ENCODE measurements at places on chromosomes 3 and 15. TPM values are rescaled to one million over a fixed set of nuclear protein-coding genes. Genes with fewer than 3 reads are reported as not detected.
A peak's percentile ranks its signal among the peaks of the same experiment; 100 is the strongest.

DNA sequence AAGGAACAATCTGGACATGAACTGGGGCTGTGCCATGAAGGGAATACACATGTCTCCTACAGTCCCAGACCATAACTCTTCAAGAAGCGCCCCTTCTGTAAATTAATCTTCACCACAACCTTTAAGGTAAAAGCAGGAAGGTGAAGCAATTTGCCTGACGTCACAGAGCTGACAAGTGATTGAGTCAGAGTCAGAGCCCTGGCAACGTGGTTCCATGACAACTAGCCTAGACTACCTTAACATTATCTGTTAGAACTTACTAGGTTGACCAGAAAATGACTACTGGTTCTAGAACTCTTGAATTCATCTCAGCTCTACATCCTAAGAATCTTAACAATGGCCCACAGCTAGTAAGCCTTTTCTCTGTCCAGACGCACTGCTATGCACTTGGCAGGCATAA is 124.6 kb downstream of the NTRK3 start:
- no peaks in the 10 kb centered on the region for H3K36me3 ChIP-seq
- no peak for DNase-seq
- H3K27ac ChIP-seq: no peak overlapping the region
- H3K27me3 ChIP-seq: peaks cover 20% of the 10 kb centered on the region
- H3K4me3 ChIP-seq: no peak overlapping the region

GRCh38 chr15:66864871-66865281 is 162.8 kb downstream of the SMAD6 start:
- no peak overlapping the region for H3K4me3 ChIP-seq
- DNase-seq: no peak
- H3K27ac ChIP-seq: no peak overlapping the region
- H3K4me1 ChIP-seq: no peaks in the 10 kb centered on the region
- H3K36me3 ChIP-seq: no peaks in the 10 kb centered on the region

DNA sequence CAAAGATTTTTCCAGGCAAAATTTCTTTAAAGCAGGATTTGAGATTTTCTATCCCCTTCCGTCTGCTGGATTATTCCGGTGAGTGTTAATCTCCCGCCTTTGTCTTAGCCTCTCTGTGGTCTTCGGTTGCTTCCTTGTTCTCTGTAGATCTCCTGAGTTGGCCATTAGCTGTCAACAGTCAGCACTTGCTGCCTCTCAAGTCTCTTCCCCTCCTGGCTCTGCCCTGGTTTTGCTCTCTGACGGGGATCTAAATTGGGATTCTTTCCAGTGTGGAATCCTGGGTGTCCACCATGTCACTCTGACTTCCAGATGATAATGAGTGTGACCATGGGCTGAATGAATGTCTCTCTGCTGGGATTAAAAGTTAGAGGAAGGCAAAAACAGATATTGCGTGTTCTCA is 121.5 kb downstream of the IGF1R start:
- H3K4me1 ChIP-seq: peaks cover 76% of the 10 kb centered on the region
- peak overlapping the region; percentile 3 for H3K27ac ChIP-seq
- peak; percentile 29 for DNase-seq
- H3K36me3 ChIP-seq: no peaks in the 10 kb centered on the region
- H3K4me3 ChIP-seq: no peak overlapping the region
- no peaks in the 10 kb centered on the region for H3K27me3 ChIP-seq

- no peaks in the 10 kb centered on the region for H3K36me3 ChIP-seq
- peak; percentile 76 for DNase-seq
- no peak overlapping the region for H3K4me3 ChIP-seq
- H3K27me3 ChIP-seq: no peaks in the 10 kb centered on the region
- peak overlapping the region; percentile 27 for H3K27ac ChIP-seq
- peaks cover 15% of the 10 kb centered on the region for H3K4me1 ChIP-seq
Measured at GRCh38 chr3:194255252-194256039, 95.7 kb downstream of the CPN2 start.

DNA sequence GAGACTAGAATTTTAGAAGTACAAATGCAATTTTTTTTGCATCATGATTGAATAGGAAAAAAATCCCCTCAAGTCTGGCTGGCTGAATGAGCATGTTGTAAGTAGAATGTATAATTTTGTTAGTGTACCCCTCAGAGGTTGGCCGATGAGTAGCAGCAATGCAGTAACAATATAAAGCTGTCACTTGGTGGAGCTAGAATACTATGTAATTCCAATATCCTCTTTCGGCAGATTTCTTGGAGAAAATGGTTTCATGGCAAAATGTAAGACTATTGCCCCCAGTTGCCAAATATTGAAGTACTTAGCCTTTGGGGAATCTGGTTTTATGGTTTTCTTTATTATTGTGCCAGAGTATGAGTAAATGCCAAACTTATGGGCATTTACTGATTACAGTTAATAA is 39.8 kb upstream of the SGO1 start:
- no peaks in the 10 kb centered on the region for H3K36me3 ChIP-seq
- H3K27ac ChIP-seq: no peak overlapping the region
- no peak for DNase-seq

DNA sequence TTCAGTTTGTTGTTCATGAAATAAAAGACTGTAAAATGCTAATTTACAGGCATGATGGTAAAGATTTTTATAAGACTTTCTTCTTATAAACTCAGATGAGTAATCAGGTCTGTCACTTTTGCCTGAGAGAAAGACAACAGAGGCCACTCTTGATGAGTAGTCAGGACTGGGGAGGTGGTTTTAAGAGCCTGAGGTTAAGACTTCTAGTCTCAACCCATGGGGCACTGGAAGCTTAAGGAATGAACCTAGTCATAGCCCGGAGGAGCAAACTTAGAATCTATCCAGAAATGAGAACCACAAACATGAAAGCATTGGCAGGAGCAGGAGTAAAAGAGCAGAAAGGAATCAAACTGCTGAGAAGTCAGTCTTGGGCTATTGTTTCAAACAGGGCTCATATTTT is 846.3 kb upstream of the ARPP21 start:
- H3K27ac ChIP-seq: no peak overlapping the region
- no peaks in the 10 kb centered on the region for H3K4me1 ChIP-seq
- no peaks in the 10 kb centered on the region for H3K27me3 ChIP-seq

GRCh38 chr3:59043391-59043790 is 6.4 kb downstream of the CFAP20DC start:
- no peaks in the 10 kb centered on the region for H3K4me1 ChIP-seq
- no peak overlapping the region for H3K27ac ChIP-seq
- DNase-seq: no peak
- H3K27me3 ChIP-seq: no peaks in the 10 kb centered on the region
- H3K4me3 ChIP-seq: no peak overlapping the region

DNA sequence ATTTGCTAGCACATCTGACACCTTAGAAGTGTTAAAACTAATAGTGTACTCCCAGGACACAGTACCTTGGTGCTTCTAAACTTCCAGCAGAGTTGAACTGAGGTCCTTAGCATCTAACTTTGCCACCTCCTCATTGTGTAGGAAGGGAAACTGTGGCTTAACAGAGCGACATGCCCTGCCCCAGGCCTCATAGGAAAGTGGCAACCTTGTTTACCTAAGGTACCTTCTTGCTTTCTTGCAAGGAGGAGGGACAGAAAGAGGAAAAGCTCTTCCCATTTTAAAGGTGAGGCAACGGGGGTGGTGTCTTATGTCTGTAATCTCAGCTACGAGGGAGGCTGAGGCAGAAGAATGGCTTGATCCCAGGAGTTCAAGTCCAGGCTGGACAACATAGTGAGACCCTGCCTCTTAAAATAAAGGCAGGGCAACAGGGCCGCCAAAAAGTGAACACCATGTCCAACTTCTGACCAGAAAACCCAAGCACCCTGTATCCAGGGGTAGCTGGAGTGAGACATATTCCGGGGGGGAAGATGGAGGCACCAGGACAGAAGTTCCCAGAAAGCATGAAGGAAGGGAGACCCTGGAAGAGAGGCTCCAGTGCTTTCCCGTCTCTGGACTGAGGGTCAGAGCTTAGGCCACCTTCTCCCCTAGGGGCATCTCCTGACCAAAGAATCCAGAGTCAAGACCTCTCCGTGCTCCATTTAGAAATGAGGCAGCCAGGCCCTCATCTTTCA is 540 bp upstream of the KLHL40 start:
- H3K27me3 ChIP-seq: peaks cover 11% of the 10 kb centered on the region
- peak overlapping the region; percentile 73 for H3K27ac ChIP-seq
- H3K36me3 ChIP-seq: no peaks in the 10 kb centered on the region
- peaks cover 7% of the 10 kb centered on the region for H3K4me1 ChIP-seq
- no peak for DNase-seq

DNA sequence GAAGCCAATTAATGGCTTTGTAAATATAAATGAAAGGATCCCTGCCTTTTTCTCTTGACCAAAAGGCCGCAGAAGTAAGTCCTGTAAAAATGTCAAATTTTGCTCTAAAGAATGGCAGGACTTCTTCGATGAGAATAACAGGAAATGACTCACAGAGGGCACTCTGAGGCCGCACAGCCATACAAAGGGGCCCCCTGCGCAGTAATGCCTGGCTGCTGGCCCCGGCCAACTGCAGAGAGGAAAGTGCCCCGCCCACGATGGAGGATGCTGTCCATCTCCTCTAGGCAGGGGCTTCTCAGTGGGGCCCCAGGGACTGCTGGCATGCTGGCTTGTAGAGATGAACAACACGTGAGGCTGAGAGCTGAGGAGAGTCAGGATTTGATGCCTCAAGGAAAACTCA is 18.1 kb upstream of the SCN10A start:
- H3K36me3 ChIP-seq: no peaks in the 10 kb centered on the region
- H3K27me3 ChIP-seq: no peaks in the 10 kb centered on the region
- DNase-seq: peak; percentile 63
- peak overlapping the region; percentile 54 for H3K27ac ChIP-seq

GRCh38 chr3:97969541-97969940 is 2.7 kb downstream of the RIOX2 start:
- H3K27ac ChIP-seq: no peak overlapping the region
- H3K4me3 ChIP-seq: no peak overlapping the region
- H3K36me3 ChIP-seq: peaks cover 9% of the 10 kb centered on the region
- H3K27me3 ChIP-seq: no peaks in the 10 kb centered on the region

GRCh38 chr3:125202197-125202596 is 10.4 kb downstream of the SLC12A8 start:
- no peaks in the 10 kb centered on the region for H3K36me3 ChIP-seq
- DNase-seq: no peak
- H3K4me3 ChIP-seq: no peak overlapping the region
- H3K27ac ChIP-seq: no peak overlapping the region
- no peaks in the 10 kb centered on the region for H3K4me1 ChIP-seq

- H3K27ac ChIP-seq: peak overlapping the region; percentile 17
- H3K4me1 ChIP-seq: no peaks in the 10 kb centered on the region
- peaks cover 62% of the 10 kb centered on the region for H3K36me3 ChIP-seq
- no peak for DNase-seq
- H3K4me3 ChIP-seq: no peak overlapping the region
Measured at GRCh38 chr15:48785195-48785594, 25.7 kb downstream of the CEP152 start.

- H3K27ac ChIP-seq: no peak overlapping the region
- peaks cover 20% of the 10 kb centered on the region for H3K4me1 ChIP-seq
- no peak overlapping the region for H3K4me3 ChIP-seq
- no peak for DNase-seq
- H3K27me3 ChIP-seq: no peaks in the 10 kb centered on the region
Measured at GRCh38 chr15:34370129-34370528, 3.1 kb upstream of the LPCAT4 start.

DNA sequence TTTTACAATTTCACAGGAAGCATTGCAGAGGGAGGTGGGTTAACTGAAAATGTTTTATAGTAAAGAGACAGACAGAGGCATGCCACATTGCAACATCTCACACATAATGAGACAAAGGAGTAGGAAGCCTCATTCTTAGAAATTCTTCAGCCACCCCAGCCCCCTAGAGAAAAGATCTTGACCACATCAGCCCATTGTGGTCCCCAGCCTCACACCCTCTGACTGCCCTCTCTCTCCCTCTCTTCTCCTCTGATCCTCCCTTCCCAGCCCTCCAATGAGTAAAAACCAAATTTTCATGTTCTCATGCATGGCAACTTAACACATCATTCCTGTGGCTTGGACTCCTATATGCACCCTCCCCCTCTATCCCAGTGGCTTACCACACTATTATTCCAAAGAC is 174.1 kb downstream of the UACA start:
- H3K4me3 ChIP-seq: no peak overlapping the region
- H3K27ac ChIP-seq: no peak overlapping the region
- H3K36me3 ChIP-seq: no peaks in the 10 kb centered on the region
- H3K27me3 ChIP-seq: peaks cover 20% of the 10 kb centered on the region
- no peak for DNase-seq

DNA sequence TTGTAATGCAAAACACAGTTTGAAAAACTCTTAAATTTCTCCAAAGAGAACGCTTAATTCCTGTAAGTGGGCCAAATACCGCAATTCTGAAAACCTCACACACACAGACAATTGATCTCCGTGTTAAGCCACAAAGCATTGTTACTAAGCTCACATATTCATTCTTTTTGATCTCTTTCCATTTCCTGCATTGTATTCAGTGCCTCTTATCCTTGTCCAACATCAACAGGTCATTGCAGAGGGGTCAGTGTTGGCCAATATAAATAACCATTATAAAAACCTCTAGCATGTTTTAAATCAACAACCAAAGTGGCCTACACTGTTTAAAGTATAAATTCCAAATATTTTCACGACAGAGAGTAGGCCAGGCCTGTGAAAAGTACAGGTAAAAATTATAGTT is 171.1 kb downstream of the PDZRN3 start:
- DNase-seq: no peak
- H3K36me3 ChIP-seq: no peaks in the 10 kb centered on the region
- H3K27ac ChIP-seq: no peak overlapping the region
- H3K4me1 ChIP-seq: peaks cover 20% of the 10 kb centered on the region

GRCh38 chr3:52843108-52843865 is 8.5 kb upstream of the MUSTN1 start:
- H3K27ac ChIP-seq: peak overlapping the region; percentile 75
- H3K27me3 ChIP-seq: no peaks in the 10 kb centered on the region
- H3K4me1 ChIP-seq: peaks cover 40% of the 10 kb centered on the region
- peaks cover 45% of the 10 kb centered on the region for H3K36me3 ChIP-seq
- H3K4me3 ChIP-seq: no peak overlapping the region

DNA sequence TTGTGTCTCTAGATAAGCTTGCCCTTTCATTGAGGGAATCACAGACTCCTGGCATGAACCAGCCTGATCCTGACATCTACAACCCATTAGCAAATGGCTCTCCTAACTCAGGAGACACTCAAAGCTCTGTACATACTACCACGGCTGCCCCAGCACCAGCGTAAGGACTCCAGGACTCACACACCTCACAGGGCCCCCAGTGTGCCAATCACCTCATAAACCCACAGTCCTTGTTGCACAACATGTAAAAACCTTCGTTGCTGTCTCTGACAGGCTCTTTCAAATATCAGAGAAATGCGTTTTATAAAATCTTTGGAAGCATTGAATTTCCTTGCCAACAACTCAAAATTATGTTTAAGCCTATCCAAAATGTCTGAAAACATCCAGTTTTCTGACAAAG is 7.3 kb downstream of the FYCO1 start:
- no peaks in the 10 kb centered on the region for H3K27me3 ChIP-seq
- peak overlapping the region; percentile 94 for H3K27ac ChIP-seq
- peaks cover 42% of the 10 kb centered on the region for H3K4me1 ChIP-seq
- peaks cover 15% of the 10 kb centered on the region for H3K36me3 ChIP-seq
- no peak overlapping the region for H3K4me3 ChIP-seq
- no peak for DNase-seq

GRCh38 chr3:190384309-190384756 is 3.6 kb upstream of the CLDN16 start:
- DNase-seq: peak; percentile 23
- H3K27me3 ChIP-seq: no peaks in the 10 kb centered on the region
- no peaks in the 10 kb centered on the region for H3K36me3 ChIP-seq
- H3K4me3 ChIP-seq: no peak overlapping the region

TGM5 gene
- total RNA-seq: not detected

SLCO2A1 gene
- total RNA-seq: 30.4 TPM

EXD1 gene
- not detected for total RNA-seq

TMC3 gene
- not detected for total RNA-seq

TXNRD3 gene
- 4.7 TPM for total RNA-seq

PAK6 gene
- total RNA-seq: 5.9 TPM

GOLGA8N gene
- 6.3 TPM for total RNA-seq

GPR160 gene
- 1.1 TPM for total RNA-seq
